ENCODE measurements at places on chromosomes 2 and 18.

DNA sequence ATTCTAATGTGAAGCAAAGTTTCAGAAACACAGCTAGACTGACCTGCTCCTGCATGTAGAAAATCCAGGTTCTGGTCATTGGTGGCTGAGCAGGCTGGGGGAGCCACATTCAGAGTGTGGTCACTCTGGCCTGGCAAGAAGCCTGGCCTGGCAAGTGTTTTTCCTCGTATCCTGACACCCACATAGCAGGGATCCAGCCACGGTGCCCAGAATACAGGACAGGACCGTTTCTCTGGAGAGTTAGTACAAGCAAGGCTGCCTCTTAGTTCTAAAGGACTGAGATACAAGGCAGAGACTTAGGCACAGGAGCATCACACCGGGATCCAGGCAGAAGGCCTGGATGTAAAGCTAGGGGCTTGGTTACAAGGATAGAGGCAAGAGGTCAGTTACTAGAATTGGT lies 4.8 kb upstream of the LAMA1 start:
- DNase-seq, result no peak

- no peak for DNase-seq
These were observed 34.7 kb upstream of the LPIN1 start for GRCh38 chr2:11711751-11712150.

- DNase-seq, result no peak
These were observed 19.4 kb downstream of the DOK1 start for GRCh38 chr2:74573747-74574562.

DNA sequence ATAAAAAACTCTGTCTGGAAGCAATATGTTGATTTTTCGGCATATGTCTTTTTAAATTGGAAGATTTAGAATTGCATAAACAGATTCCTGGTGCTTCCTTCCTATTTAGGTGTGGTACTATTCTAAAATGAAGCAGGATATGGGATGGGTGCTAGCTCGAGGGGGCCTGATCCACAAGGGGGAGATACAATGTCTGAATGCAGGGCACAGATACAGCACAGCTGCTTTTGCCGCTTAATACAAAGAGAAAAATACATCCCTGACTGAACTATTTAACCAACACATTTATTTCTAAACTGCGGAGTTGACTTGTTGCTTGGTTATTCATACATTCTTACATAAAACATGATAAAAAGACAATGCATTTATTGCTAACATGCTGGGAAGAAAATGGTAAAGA lies 169.1 kb downstream of the TMEFF2 start:
- no peak for DNase-seq

DNA sequence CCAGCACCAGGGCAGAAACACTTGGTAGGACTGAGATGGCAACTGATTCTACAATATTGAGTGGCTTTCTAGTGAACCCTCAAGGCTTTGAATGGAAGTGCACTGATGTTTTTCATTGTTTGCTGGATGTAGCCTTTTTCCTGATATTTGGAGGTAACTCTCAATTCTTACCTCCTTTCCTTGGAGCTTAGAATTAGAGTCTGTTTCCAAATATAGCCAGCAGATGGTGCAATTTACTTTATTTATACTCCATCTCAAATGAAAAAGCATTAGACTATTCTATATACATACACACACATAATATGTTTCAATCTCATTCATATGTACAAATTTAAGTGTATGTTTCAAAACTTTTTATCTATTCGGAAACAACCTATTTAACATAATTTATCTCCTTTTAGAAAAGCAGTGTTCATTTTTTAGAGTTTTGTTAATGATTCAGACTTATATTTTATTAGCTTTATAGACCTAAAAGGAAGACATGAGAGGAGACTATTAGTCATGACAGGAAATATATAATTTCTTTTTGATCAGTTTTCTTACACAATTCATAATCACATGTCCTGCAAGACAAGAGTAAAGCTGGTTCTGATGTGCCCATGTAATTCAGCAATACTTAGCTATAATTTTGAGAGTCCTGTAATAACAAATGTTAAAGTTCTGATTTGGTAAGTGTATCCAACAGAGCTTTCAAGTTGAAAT lies 124.8 kb downstream of the NUP35 start:
- no peak for DNase-seq

- DNase-seq, result no peak
These were observed 162.7 kb upstream of the HDAC4 start for GRCh38 chr2:239563561-239563960.

GRCh38 chr18:32167980-32168730 lies 21.7 kb upstream of the MEP1B start:
- no peak for DNase-seq

All from cortex of kidney (tissue), 1 donor.